CD8-positive, alpha-beta memory T cell (primary cell): ENCODE measurements at places on chromosomes 2 and 18. TPM values are rescaled to one million over a fixed set of nuclear protein-coding genes. Genes with fewer than 3 reads are reported as not detected.

- DNase-seq: no peak
Measured at GRCh38 chr2:182758379-182758778, 42.3 kb downstream of the DNAJC10 start.

GRCh38 chr2:241015439-241015838 lies 17.0 kb downstream of the SNED1 start:
- DNase-seq: no peak

DNA sequence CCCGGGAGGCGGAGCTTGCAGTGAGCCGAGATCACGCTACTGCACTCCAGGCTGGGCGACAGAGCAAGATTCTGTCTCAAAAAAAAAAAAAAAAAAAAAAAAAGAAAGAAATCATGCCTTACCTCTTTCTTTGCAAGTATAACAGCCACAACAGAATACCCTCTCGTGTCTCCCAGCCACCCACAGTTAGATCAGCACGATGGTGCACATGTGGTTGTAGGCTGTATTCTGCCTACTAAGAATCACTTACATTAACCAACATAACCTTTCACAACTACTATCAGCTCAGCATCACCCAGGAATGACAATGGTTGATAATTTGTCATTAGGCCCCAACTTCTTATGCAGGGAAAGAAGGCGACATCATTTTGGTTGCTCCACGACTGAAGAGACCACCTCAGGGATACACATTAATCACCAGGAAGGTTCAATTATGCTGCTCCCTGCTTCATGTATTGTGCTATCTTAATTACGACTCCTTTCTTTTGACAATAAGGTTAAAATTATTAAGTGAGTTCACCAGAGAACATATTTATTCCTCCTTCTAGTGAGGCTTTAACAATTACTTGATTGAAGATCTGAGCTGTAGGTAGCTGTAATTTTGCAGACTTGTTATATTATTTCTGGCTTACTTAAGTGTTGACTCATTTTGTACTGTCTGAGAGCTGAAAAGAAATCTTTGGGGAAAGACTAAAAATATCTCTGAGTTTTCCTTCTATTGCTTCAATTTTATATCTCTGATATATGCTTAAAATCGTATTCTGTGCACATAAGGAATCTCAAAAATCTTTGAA lies 120.1 kb downstream of the LRP1B start:
- no peak for DNase-seq

Gene GALNT5
- not detected for total RNA-seq

Gene PHOSPHO2
- total RNA-seq: 4.9 TPM

Gene TANC1
- 0.11 TPM for total RNA-seq

- DNase-seq: no peak
Measured at GRCh38 chr2:181517685-181518301, 60.6 kb downstream of the ITGA4 start.

DNA sequence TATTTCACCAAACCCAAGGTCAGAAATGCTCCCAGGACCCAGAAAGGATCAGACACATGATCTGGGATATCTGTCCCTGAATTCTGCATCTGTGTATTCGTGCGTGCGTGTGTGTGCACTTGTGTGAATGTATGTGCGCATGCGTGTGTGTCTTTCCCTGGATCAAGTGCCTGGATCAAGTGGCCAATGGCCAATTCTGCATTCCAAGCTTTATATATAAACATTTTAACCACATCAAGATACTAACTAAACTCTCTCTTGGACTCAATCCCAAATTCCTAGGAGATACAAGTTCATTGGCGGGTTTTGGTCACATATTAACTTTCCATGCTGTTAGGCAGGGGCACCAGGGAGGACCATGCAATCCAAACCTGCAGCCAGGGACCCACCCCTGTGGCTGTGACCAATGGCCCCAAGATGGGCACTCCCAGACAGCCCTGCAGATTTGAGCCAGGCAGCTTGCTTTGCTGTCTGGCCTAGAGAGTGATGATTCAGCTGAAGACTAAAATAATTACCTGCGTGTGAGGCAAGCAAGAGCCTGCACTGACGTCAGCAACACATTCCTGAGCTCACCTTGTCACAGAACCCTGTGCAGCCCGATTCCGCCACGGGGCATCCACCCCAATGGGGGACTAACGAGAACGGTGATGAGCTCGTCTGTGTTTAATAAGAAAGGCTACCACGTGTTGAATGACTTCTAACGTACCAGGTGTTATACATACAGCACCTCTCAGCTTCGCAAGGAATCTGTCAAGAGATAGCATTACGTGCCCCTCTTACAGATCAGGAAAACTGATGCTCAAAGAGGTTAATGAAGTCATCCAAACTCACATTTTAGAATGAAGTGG lies 45.3 kb upstream of the ROCK2 start:
- DNase-seq: no peak

DNA sequence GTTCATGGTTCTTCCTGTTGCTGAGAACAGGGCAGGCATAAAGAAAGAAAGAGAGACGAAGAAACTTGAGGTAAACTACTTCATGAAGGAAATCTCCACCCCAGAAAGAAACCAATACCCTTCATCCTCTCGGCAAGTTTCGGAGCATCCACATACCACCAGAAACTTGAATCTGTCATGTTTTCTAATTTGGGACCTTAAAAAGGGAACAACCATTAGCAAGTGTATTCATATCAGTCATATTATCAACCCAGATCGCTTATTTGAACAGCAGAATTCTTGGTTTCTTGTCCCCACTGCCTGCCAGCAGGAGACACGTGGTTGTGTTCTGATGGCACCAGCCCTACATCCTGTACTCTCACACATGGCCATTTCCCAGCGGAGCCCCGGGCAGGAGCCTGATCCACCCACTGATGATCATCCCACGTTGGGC lies 53.2 kb upstream of the FZD7 start:
- DNase-seq: no peak

GRCh38 chr2:23386339-23387220 lies 1.6 kb downstream of the KLHL29 start:
- no peak for DNase-seq

- DNase-seq: no peak
Measured at GRCh38 chr2:37350034-37350433, 5.6 kb downstream of the QPCT start.

Gene PLA2R1
- not detected for total RNA-seq

Gene ANKRD62
- not detected for total RNA-seq

Gene AQP12B
- total RNA-seq: not detected

Gene NXPH2
- total RNA-seq: not detected

DNA sequence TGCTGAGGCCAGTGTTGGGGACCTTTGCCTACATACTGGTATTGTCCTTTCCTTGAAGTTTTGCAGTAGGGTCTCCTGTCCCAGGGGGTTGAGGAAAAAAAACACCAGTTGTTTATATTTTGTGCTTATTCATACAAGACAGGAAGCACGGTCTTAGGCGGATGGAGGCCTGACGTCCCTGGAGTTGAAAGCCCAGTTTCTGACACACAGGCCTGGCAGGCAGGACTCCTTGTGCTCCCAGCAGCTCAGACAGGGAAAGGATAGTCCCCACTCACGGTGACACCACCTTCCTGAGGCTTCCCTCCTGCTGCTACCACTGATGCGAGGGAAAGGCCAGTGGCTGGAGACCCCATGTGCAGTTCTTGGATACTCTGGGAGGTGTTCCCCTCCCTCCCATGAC lies 15.5 kb upstream of the SP100 start:
- DNase-seq: no peak
